ENCODE measurements at places on chromosomes 3 and 15. TPM values are rescaled to one million over a fixed set of nuclear protein-coding genes. Genes with fewer than 3 reads are reported as not detected.
A peak's percentile ranks its signal among the peaks of the same experiment; 100 is the strongest.

The POLQ gene
- total RNA-seq: 10.1 TPM

The SERINC4 gene
- not detected for total RNA-seq

The CYP11A1 gene
- 0.33 TPM for total RNA-seq

The GOLGA8S gene
- under 0.01 TPM for total RNA-seq

The CFAP44 gene
- total RNA-seq: 11.0 TPM

The CDCP1 gene
- total RNA-seq: 32.8 TPM

The PLSCR2 gene
- not detected for total RNA-seq

The SEC62 gene
- 52.3 TPM for total RNA-seq

The FMN1 gene
- 9.2 TPM for total RNA-seq

The TTBK2 gene
- 14.3 TPM for total RNA-seq

The EPHA6 gene
- total RNA-seq: not detected

The IL17RE gene
- total RNA-seq: 1.5 TPM

The BNC1 gene
- total RNA-seq: 0.27 TPM

The CAMP gene
- not detected for total RNA-seq

The DUOXA2 gene
- total RNA-seq: not detected

- DNase-seq: no peak
Measured at GRCh38 chr15:99427668-99428361, 138.0 kb upstream of the MEF2A start.

GRCh38 chr3:965826-966225 is 127.0 kb upstream of the CNTN6 start:
- DNase-seq: no peak

GRCh38 chr3:191412759-191413158 is 48.2 kb upstream of the PYDC2 start:
- peak; percentile 86 for DNase-seq

- DNase-seq: peak; percentile 1
Measured at GRCh38 chr3:88595026-88595425, 445.3 kb downstream of the C3orf38 start.

DNA sequence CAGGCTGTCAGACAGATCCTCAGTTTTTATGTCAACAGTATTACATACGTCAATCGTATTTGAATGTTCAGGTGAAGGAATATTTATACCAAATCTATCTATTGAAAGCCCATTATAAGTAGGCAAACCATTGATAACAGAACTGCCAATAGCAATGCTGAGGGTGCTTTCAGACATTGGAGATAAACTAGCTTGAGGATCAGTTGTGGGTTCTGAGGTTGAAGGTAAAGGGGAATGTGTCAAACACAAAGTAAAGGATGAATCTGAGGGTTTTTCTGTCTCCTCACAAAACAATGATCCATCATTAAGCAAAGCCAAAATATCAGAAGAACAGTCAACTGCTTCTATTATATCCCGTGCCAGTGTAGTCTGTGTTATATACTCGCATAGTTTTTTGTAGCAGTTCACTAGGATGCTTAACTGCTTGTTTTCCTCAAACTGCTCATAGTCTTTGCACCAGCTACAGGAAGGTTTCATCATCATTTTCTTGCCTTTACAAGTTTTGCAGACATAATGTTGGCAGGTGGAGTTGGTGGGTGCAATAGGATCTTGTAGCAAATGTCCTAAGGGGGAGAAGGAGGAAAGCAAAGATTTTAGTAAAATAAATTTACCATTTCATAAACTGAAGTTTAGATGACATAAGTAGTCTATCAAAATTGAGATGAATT is 43.8 kb downstream of the MSL2 start:
- DNase-seq: peak; percentile 54

DNA sequence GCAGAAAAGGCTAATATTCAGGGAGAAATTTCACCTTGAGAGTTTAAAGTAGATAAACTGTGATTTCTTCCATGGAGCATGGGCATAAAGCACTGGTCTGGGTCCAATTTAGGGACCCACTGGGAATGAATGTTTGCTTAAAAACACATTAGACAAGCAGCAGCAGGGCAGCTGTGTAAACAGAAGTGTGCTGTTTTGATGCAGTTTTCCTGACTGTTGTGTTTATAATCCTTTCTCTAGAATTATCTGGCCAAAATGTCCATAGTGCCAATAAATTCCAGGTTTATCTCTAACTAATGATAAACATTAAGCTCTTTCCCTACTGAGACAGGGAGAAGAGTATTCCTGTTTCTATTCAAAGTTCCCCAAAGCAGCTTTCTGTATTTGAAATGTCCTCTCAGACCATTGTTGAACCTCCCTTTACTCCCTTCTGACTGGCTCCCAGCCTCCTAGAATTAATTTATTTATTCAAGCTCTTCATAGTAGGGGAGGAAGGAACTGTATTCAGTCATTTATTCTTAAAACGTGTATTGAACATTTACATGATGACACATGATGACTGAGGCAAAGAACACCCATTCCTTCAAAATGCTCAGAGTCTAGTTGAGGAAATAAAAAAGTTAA is 7.0 kb upstream of the TM4SF18 start:
- no peak for DNase-seq

GRCh38 chr3:185561958-185562357 is 9.6 kb upstream of the LIPH start:
- DNase-seq: no peak

DNA sequence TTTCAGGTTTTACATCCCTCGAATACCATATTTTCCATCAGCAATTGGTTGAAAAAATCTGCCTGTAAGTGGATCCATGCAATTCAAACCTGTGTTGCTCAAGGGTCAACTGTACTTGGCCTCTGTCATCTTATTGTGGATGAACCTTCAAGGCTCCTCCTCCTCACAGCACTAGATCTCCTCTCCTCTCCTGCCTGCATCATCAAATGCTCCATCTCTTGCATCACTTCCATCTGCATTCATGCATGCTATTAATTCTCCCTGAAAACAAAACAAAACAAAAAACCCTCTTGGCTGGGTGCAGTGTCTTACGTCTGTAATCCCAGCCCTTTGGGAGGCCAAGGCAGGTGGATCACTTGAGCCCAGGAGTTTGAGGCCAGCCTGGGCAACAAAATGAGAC is 10.1 kb downstream of the BCL2L10 start:
- peak; percentile 79 for DNase-seq

DNA sequence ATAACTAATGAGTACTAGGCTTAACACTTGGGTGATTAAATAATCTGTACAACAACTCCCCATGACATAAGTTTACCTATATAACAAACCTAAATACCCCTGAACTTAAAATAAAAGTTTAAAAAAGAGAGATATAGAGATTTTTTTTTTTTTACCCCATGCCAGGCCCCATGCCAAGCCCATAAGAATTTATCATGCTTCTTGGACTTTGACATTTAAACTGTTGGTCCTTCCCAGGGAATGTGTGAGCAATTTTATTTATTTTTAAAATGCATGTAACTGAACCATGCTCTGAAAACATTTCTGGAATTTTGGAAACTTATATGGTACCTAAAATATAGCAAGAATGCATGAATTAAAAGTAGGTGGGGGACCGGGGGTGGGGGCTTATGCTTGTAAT is 26.3 kb downstream of the KLHL6 start:
- no peak for DNase-seq

GRCh38 chr3:185929192-185930151 is 8.3 kb downstream of the TRA2B start:
- no peak for DNase-seq

- DNase-seq: no peak
Measured at GRCh38 chr3:133439563-133439962, 39.7 kb downstream of the BFSP2 start.

DNA sequence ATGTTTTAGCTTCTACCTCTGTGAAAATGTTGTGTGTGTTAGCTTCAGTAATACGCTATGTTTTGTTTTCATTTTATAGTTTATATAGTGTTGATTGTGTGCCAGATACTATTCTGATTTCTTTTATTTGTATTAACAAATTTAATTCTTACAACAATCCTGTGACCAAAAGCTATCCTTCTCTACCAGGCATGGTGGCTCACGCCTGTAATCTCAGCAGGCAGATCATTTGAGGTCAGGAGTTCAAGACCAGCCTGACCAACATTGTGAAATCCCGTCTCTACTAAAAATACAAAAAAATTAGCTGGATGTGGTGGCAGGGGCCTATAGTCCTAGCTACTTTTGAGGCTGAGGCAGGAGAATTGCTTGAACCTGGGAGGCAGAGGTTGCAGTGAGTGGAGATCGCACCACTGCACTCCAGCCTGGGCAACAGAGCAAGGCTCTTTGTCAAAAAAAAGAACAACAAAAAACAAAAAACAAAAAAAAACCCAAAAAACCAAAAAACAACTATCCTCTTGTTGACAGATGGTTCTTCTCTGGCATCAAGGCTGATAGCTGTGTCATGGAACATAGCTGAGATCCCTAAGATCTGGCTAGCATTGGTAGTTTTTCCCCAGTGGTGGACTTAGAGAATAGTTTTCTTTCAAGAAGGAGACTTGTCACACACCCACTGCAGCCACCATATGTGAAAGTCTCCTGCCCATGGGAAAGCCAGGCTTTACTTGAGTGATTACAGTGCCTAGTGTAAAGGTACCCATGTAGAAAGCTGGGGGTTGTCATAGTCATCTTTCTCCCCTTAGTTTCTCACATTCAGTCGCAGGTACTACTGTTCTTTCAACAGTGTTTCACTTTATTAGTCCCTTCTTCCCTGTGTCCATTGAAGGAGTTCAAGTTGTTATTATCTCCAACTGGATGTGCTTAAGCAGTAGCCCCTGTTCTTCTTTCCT is 116.5 kb downstream of the UBE2E2 start:
- DNase-seq: no peak

GRCh38 chr3:126889276-126890201 is 93.4 kb upstream of the PLXNA1 start:
- no peak for DNase-seq

- peak; percentile 89 for DNase-seq
Measured at GRCh38 chr3:159191447-159191846, 389.6 kb downstream of the MFSD1 start.

DNA sequence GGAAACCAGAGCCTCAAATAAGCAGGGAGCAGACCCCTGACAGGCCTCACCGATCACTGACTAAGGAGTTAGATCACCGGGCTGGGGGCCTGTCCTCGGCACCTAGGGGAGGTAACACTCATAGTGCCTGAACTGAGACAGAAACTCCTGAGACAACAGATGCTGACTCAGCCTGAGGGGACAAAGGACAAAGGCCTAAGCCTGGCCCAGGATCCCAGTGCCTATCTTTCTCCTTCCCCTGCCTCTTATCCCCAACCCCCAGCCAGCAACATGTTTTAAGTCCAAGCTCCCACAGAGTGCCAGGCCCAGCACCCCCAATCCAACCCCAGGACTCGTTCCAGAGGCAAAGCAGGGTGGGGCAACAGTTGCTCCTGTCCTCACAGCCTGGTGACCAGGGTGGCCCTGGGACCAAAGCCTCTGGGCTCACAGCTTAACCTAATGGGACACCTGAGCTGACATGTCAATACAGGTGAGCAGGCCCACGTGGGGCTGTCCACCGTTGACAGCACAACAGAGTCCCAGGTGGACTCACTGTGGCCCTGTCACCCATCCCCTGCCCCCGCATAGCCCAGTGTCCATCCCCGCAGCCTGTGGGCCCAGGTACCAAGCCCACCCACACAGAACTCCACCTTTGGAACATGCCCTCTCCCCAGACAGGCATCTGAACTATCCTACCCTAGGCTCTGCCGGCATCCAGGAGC is 37.4 kb downstream of the ADCY5 start:
- no peak for DNase-seq

DNA sequence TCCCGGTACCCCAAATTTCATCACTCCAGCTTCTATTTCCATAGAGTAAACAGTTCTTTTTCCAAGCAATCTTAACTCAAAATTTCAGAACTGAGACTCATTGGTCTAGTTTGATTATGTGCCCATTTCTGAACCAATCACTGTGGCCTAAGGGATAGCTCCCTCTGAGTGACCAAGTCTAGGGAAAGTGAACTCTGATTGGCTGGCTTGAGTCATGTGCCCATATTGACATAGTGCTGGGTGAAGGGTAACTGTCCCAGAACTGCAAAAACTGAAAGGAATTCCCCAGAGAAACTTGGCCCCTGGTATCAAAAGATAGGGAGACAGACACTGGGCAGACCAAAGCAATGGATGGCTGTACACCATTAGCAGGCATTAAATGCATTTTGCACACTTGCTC is 171.2 kb upstream of the WNT5A start:
- no peak for DNase-seq

GRCh38 chr3:30934208-30934550 is 39.7 kb upstream of the GADL1 start:
- peak; percentile 86 for DNase-seq

- no peak for DNase-seq
Measured at GRCh38 chr3:197936819-197937384, 13.1 kb upstream of the RPL35A start.

DNA sequence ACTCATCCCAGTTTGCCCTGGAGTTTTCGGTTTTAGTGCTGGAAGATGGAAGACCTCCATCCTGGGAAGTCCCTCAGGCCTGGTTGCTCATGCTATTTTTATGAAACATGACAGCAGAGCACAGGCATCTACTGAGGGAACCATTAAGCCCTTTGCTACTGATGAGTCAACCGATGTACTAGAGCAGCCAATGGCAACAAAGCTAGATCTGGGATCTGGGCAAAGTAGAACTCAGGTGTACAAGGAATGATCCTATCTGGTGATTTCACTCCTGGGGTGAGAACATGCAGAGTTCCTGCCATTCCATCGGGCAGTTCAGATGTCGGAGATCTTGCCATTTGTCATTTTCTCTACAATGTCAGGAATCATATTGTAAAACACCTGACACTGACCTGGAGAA is 166.2 kb upstream of the NSMCE3 start:
- DNase-seq: no peak

- DNase-seq: no peak
Measured at GRCh38 chr15:44647036-44647435, 16.4 kb downstream of the SPG11 start.

- no peak for DNase-seq
Measured at GRCh38 chr3:196120291-196120951, 38.5 kb upstream of the TFRC start.

DNA sequence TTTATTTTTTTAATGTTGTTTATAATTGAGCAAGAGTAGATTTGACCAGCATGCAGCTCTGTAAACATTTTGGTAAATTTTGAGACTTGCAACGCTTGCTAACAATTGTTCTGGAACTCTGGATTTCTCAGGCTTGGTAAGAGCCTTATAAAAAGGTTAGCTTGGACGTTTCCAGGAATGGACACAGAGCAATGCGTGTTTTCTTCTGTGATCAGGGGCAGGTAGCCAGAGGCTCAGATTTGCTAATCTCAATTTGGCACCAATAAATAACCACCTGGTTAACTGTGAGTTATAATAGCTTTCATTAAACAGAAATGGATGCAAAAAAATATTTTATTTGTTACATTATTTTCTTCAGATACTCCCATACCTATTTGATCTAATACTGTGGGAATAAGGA is 39.8 kb downstream of the CADM2 start:
- no peak for DNase-seq

GRCh38 chr3:38687321-38687720 is 37.8 kb upstream of the SCN5A start:
- no peak for DNase-seq

GRCh38 chr15:90171623-90172022 is 29.5 kb upstream of the SEMA4B start:
- no peak for DNase-seq

- peak; percentile 76 for DNase-seq
Measured at GRCh38 chr3:17195192-17195611, 310.4 kb downstream of the PLCL2 start.

GRCh38 chr3:197406266-197406665 is 107.9 kb upstream of the DLG1 start:
- DNase-seq: no peak

All from fibroblast of the aortic adventitia (primary cell).